ENCODE measurements at places on chromosomes 7 and 10. TPM values are rescaled to one million over a fixed set of nuclear protein-coding genes. Genes with fewer than 3 reads are reported as not detected.

- DNase-seq = no peak
Observed at GRCh38 chr10:27494116-27494805, 9.8 kb upstream of the RAB18 start.

DNA sequence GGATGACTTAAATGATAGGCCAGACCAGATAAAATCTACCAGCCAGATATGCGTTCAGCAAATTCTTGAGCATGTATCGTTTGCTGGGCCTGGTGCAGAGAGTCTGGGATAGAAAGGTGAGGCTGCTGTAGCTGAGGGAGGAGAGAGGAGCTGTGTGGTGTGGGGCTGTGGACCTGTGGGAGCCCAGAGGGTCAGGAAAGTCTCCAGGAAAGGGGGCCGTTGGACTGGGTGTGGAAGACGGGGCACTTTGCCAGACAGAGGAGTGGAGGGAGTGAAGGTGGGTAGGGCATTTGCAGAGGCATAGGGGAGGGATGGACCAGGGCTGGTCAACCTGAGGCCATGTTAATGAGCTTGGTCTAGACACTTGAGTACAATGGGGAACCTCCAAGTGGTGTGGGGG, 124.7 kb upstream of the UNC5B start:
- peak; percentile 8 for DNase-seq

DNA sequence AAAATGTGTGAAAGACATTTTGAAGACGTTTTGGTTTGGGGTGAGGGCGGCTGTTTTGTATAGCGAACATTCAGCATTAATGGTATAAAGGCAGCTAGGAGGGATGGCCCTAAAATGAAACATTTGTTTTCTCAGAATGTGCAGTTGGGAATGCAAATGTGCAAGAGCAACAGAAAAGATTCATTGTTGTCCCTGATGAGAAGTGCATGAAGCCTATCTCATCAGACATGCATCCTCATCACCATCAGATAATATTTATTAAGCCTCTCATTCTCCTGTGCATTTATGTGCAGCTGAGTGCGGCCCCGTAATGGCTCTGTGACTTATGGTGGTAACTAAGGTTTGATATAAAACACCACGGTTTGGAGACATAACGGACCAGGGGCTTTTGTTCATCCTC, 199.5 kb downstream of the GFRA1 start:
- DNase-seq = no peak

DNA sequence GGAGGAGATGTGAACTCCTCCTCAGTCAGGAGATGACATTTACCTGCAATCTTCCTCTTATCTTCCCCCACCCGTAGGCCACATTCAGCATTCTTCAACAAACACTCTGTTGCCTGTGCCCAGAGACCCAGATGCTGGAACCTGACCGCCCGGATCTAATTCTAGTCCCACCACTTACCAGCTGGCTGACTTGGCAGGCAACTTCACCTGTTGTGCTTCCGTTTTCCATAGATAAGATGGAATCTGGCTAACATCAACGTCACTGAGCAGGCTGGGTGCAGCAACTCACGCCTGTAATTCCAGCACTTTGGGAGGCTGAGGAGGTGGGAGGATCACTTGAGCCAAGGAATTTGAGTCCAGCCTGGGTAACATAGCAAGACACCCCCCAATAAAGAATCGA, 21.3 kb upstream of the FXYD4 start:
- peak; percentile 81 for DNase-seq

- DNase-seq = no peak
Observed at GRCh38 chr7:127258111-127258510, 5.4 kb upstream of the GRM8 start.

- DNase-seq = no peak
Observed at GRCh38 chr10:131727560-131727959, 173.2 kb upstream of the PPP2R2D start.

DNA sequence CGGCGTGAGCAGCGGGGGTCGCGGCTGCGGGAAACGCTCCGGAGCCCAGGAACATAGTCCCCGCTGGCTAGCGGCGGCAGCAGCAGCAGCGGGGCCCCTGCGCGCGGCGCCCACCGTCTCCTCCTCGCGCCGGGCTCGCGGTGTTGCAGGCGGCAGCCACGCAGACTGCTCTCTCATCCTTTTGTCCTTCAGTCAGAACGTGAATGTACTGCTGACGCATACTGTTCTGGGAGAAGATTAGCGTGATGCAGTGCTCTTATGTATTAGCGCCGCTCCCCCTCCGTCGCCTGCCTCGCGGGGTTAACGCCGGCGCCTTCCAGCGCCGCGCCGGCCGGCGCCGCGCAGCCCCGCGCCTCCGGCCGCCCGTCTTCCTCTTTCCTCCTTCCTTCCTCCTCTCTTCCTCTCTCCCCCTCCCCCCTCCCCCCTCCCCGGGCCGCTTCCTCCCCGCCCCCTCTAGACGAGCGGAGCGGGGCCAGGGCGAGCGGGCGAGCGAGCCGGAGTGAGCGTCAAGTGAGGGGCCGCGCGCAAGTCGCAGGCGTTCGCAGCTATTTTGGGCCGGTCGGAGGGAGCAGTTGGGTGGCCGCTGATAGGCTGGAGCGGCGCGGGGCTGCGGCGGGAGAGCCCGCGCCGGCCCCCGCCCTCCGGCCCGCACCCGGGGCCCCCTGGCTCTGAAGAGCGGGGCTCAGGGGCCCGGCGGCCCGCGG, 816 bp upstream of the LRRC4 start:
- DNase-seq = peak; percentile 34

DNA sequence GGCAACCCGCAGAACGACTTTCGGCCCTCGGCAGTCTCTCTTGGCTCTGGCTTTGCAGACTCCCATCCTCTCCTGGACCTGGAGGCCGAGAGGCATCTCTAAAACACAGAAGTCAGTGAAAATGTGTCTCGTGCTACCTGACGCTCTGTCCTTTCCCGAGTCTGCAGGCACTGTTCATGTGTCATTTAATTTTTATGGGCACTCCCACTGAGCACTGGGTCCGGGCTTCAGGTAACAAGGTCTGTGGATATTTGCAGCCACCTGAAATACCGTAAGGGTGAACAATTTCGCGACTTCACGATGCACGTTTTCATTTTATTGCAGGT, 96.8 kb downstream of the GLRX3 start:
- peak; percentile 13 for DNase-seq

- DNase-seq = no peak
Observed at GRCh38 chr10:664301-664700, 25.2 kb downstream of the DIP2C start.

DNA sequence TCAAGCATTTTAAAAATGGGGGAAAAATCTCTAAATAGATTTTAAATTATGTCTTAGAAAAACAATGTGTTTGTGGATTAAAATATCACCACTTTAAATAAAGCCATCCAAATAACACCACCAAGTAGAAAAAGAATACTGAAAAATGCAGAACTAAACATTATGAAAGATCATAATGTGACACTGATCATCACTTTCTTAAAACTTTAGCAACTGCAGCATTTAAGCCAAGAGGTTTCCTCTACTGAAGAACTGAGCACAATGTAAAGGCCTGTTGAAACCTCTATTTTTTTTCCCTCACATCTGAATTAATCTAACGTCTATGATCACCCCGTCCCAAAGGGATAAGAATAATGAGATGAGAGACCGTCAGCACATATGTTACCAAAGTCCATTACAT, 18.6 kb downstream of the MINDY3 start:
- no peak for DNase-seq

GRCh38 chr10:84552478-84552877, 224.1 kb downstream of the CCSER2 start:
- no peak for DNase-seq

RARRES2 gene
- total RNA-seq = 70.9 TPM

PNLIPRP1 gene
- total RNA-seq = not detected

TUBB8 gene
- total RNA-seq = not detected

SP4 gene
- 3.5 TPM for total RNA-seq
